ENCODE measurements at places on chromosomes 13 and 19.

GRCh38 chr13:27170516-27171243 is 931 bp downstream of the USP12 start:
- no peak for DNase-seq

DNA sequence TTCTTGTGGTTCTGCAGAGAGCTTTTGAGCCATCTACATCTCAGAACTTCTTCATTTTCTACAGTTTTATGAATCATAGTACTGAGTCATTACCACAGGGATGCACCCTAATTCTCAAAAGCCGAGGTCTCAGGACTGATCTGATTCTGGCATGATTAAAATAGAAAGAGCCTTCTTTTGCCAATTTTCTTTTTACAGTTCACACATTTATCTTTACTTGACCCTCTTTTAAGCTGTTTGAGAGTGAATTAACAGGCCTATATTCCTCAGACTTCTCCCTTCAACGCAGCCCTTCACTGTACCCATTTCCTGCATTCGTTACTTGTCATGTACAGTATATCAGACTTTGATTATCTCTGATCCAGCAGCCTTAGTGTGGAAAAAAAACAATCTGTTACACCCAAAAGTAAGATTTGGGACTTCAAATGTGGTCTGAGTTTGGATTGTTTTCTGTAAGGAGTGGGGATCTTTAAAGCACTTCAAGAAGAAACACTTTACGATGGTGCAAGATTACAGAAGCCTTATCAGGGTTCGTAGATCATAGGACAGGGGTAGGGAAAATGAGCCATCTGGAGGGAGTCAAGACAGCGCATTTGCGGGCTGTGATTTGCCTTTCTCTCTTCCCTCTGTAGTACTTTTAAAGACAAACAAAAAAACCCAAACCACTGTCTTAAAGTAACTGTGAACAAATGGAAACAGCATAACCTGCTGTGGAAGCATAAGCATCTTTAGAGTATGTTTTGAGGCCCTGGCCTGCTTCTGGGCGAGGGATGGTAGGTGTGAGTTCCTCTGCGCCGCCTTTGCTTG is 15.3 kb upstream of the GPR183 start:
- no peak for DNase-seq

- DNase-seq, result no peak
Observed at GRCh38 chr13:42614436-42615035, 40.6 kb downstream of the TNFSF11 start.

GRCh38 chr13:108269601-108270328 is at the start of gene TNFSF13B:
Gene TNFSF13B, plus strand, starts transcription at chr13:108269718. Its CDS starts 178 bp downstream, at chr13:108269896.
- DNase-seq, result no peak

GRCh38 chr19:53455828-53456227 is 11.7 kb upstream of the ZNF813 start:
- DNase-seq, result no peak

GRCh38 chr19:2887391-2887914 is 13.3 kb upstream of the ZNF57 start:
- DNase-seq, result no peak

DNA sequence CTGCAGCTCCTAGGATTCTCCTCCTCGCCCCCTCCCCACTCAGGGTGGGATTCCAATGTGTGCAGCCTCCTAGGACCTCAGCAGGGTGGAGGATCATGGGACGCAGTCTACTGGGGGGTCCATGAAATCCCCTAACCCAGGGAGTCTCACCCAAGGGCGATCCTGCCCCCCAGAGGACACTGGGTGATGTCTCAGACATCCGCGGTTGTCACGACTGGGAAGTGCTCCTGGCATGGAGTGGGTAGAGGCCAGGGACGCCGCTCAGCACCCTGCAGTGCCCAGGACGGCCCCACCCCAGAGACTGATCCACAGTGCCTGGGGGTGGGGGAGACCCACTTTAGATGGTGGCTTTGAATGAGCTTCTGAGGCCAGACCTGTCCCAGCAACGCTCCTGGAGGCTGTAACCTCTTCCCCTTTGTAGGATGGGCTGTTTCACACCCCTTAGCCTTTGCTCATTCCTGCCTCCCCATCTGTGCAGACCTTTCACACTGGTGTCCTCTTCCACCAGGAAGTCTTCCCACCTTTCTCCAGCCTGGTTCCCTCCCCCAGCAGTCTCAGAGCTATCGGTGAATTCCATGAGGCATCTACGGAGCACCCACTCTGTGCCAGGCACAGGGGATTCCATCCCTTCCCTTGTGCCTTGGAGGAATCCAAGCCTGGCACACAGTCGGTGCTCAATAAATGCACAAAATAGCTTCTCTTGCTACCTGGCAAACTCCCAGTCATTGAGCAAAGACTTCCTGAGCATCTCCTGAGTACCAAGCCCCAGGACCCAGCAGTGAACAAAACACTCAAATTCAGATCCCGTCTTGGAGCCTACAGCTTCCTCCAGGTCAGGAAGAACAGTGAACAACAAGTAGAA is 10.5 kb downstream of the SMIM24 start:
- no peak for DNase-seq

- DNase-seq, result no peak
Observed at GRCh38 chr13:22214184-22214583, 543.3 kb downstream of the FGF9 start.

- peak; percentile 61 for DNase-seq
Observed at GRCh38 chr19:45632468-45633196, 6.6 kb downstream of the EML2 start.

Measured in thoracic aorta (tissue), 2 donors.